ENCODE measurements at places on chromosomes 1 and 21. TPM values are rescaled to one million over a fixed set of nuclear protein-coding genes. Genes with fewer than 3 reads are reported as not detected.

Gene DMRTA2
- not detected for polyA plus RNA-seq

Gene CDC14A
- 54.7 TPM for polyA plus RNA-seq

Gene KIF1B
- polyA plus RNA-seq = 1.8 TPM

Gene SHE
- not detected for polyA plus RNA-seq

Gene TEDDM1
- 0.07 TPM for polyA plus RNA-seq

Gene PTPN7
- polyA plus RNA-seq = 78.6 TPM

Gene ERICH3
- not detected for polyA plus RNA-seq

Gene SEC16B
- not detected for polyA plus RNA-seq

Gene RAVER2
- 0.45 TPM for polyA plus RNA-seq

Gene SYCP1
- not detected for polyA plus RNA-seq

Gene FCGR1A
- not detected for polyA plus RNA-seq

Gene AIRE
- polyA plus RNA-seq = 0.14 TPM

Gene GPR37L1
- 0.02 TPM for polyA plus RNA-seq

Gene ACTL8
- polyA plus RNA-seq = not detected

Gene CDA
- polyA plus RNA-seq = not detected

Gene TBX19
- polyA plus RNA-seq = 2.2 TPM

Gene PRDX6
- polyA plus RNA-seq = 150 TPM

Gene SERPINC1
- 0.25 TPM for polyA plus RNA-seq

Gene BROX
- 12.7 TPM for polyA plus RNA-seq

Gene LIN28A
- not detected for polyA plus RNA-seq

Gene CLCN6
- polyA plus RNA-seq = 3.6 TPM

Gene MSH4
- polyA plus RNA-seq = not detected

Gene BEND5
- polyA plus RNA-seq = 3.6 TPM

Gene KCNT2
- polyA plus RNA-seq = not detected

Gene TFF2
- polyA plus RNA-seq = not detected

Gene C21orf58
- polyA plus RNA-seq = 0.59 TPM

Gene ZYG11A
- not detected for polyA plus RNA-seq

Gene G0S2
- not detected for polyA plus RNA-seq

Gene RHEX
- not detected for polyA plus RNA-seq

Gene VANGL2
- polyA plus RNA-seq = not detected

Gene SZT2
- polyA plus RNA-seq = 8.9 TPM

Gene DPT
- not detected for polyA plus RNA-seq

Gene TMEM82
- not detected for polyA plus RNA-seq

Gene SORT1
- not detected for polyA plus RNA-seq

Gene OR10J1
- not detected for polyA plus RNA-seq

Gene PRR9
- polyA plus RNA-seq = not detected

Gene CLCA4
- polyA plus RNA-seq = not detected

Gene GMEB1
- polyA plus RNA-seq = 20.1 TPM

Gene S100A7A
- polyA plus RNA-seq = not detected

Gene LAMTOR2
- polyA plus RNA-seq = 90.1 TPM

Gene KLF17
- not detected for polyA plus RNA-seq

Gene RGS4
- polyA plus RNA-seq = not detected

Gene DISP1
- polyA plus RNA-seq = 1.8 TPM

Gene HIPK1
- polyA plus RNA-seq = 21.3 TPM

Gene PM20D1
- polyA plus RNA-seq = 2.2 TPM

Gene C1QTNF12
- not detected for polyA plus RNA-seq

Gene OR10Z1
- not detected for polyA plus RNA-seq

Gene LCE3D
- not detected for polyA plus RNA-seq

Gene NKAIN1
- not detected for polyA plus RNA-seq

Gene TRMT13
- polyA plus RNA-seq = 13.1 TPM

Gene IGSF9
- polyA plus RNA-seq = 0.12 TPM

Gene SMIM11
- polyA plus RNA-seq = 8.9 TPM

Gene CLDN17
- polyA plus RNA-seq = not detected

Gene CHI3L2
- polyA plus RNA-seq = 136 TPM

Gene RHD
- polyA plus RNA-seq = 0.15 TPM

Gene PLA2G2D
- polyA plus RNA-seq = not detected

Gene TMPRSS3
- polyA plus RNA-seq = 2.9 TPM

Gene AGTRAP
- polyA plus RNA-seq = 108 TPM

Gene SPRR4
- polyA plus RNA-seq = not detected

Gene CAPZB
- polyA plus RNA-seq = 559 TPM

Measured in naive thymus-derived CD4-positive, alpha-beta T cell (primary cell).